ENCODE measurements at places on chromosomes 5 and 9. TPM values are rescaled to one million over a fixed set of nuclear protein-coding genes. Genes with fewer than 3 reads are reported as not detected.

- no peak for DNase-seq
Observed at GRCh38 chr9:137484551-137485315, 25.6 kb upstream of the NSMF start.

- no peak for DNase-seq
Observed at GRCh38 chr9:38733503-38733902, 13.6 kb upstream of the FAM240B start.

- DNase-seq: no peak
Observed at GRCh38 chr9:96758845-96759673, 18.8 kb downstream of the ZNF510 start.

GRCh38 chr9:83976372-83976771 is 3.6 kb downstream of the HNRNPK start:
- no peak for DNase-seq

GRCh38 chr5:179176571-179177230 is 116.5 kb downstream of the ZNF354C start:
- DNase-seq: no peak

DNA sequence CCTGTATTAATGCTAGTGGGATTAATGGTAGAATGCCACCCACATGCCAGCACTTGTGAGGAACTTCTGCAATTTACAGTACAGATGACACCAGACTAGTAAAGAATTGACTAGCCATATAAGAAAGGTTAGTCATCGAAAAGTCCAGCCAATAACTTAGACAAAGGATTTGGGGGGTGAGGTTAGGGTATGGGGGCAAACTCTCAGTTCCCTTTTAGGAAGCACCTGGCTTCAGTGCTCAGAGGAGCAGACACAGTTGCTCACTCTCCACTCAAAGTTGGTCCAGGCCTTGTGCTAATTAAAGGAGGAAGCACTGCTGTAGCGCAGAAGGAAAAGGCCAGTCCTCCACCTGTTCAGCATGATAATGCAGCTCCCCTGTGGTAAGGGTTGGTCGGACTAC is 25.2 kb downstream of the TGFBR1 start:
- DNase-seq: no peak

DNA sequence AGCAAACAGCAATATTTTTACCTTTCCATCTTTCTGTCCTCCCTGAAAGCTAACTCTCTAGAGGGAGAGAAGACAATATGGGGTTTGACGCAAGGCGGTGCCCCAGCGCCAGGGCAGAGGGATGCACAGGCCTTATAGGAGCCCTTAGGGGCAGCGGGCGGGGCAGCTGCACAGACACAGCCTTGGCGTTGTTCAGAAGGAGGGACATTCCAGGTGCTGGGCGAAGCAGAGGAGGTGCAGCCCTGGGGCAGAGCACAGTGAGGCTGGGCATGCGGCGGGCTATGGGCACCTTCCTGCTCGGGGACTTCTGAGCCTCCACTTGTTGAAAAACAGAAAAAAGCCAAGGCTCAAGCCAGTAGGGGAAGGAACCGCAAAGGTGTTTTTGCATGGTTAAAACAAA is 33.7 kb upstream of the BICD2 start:
- DNase-seq: no peak

DNA sequence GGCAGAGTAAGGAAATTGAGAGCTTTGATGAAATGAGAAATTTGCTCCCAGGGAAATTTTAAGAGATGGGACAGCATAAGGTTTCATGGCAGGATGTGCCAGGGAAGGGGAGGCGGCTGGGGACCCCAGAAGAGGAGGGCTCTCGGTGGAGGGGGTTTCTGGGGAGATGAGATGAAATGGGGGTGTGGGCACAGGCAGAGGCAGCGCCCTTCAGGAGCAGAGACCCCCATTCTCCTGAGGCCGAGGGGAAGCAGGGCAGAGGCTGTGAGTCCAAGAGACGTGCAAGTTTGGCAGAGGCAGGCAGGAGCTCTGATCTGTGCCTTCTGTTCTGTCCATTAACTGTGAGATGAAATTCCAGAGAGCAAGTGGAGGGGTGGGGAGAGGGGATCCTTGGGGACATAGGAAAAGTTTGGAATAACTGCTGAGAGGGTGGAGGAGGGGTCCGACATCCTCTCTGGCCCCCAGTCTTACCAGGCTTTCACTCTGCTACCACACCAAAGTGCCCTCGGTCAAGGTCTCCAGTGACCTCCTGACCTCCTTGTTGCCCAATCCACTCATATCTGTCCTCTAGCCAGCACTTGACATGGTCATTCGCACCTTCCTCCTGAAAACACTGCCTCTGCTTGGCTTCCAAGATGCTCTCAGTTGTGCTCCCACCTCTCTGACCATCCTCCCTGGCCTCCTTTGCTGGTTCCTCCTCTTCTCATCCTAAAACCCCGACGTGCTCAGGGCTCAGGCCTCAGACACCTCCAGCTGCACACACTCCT is 108.1 kb upstream of the MVB12B start:
- DNase-seq: no peak

DNA sequence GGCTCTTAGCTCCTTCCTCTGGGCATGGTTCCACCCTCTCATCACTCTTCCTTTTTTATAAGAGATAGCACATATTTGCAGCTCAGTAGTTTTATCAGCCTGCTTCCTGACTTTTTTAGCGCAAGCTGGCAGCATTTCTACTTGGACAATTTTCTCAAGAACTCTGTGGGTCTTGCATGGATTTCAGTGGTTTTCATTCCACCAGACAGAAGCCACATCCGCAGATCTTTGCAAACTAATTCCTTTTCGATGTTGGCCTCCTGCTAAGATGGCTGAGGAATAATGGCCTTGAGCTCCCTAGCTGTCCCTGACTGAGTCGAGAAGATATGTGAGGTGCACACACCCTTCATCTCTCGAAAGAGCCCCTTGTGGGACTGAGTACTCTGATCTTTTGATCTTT is 49.5 kb downstream of the GALNT12 start:
- no peak for DNase-seq

GRCh38 chr9:20713172-20713571 is 29.1 kb downstream of the FOCAD start:
- DNase-seq: no peak

The ZNF354B gene
- total RNA-seq: 34.5 TPM

The CERT1 gene
- 25.3 TPM for total RNA-seq

The PPP2R2B gene
- 1.5 TPM for total RNA-seq

Data from suprapubic skin (tissue), 4 donors.